Foreskin keratinocyte (primary cell): ENCODE measurements at places on chromosomes 2 and 18. TPM values are rescaled to one million over a fixed set of nuclear protein-coding genes. Genes with fewer than 3 reads are reported as not detected.

Gene QPCT
- 4.0 and 6.4 TPM in 2 replicates for polyA plus RNA-seq

Gene KCNF1
- 0.02 and 0.07 TPM in 2 replicates for polyA plus RNA-seq

Gene BMP10
- polyA plus RNA-seq, result not detected in 2 replicates

Gene PIEZO2
- not detected in 2 replicates for polyA plus RNA-seq

Gene INHBB
- polyA plus RNA-seq, result not detected in 2 replicates

Gene FAM210A
- 11.6 and 15.0 TPM in 2 replicates for polyA plus RNA-seq

Gene ANKMY1
- 2.8 and 2.9 TPM in 2 replicates for polyA plus RNA-seq

Gene NR4A2
- polyA plus RNA-seq, result 0.17 and 0.30 TPM in 2 replicates

Gene KCNG2
- not detected in 2 replicates for polyA plus RNA-seq

Gene CTNNA2
- polyA plus RNA-seq, result not detected in 2 replicates

Gene ADD2
- polyA plus RNA-seq, result 0.07 and 0.87 TPM in 2 replicates

Gene CFAP65
- polyA plus RNA-seq, result not detected in 2 replicates

Gene CXCR1
- 0.39 and 0.55 TPM in 2 replicates for polyA plus RNA-seq
